ENCODE measurements at places on chromosomes 4 and X.

GRCh38 chr4:89284828-89285227 is 22.8 kb downstream of the GPRIN3 start:
- DNase-seq = no peak

DNA sequence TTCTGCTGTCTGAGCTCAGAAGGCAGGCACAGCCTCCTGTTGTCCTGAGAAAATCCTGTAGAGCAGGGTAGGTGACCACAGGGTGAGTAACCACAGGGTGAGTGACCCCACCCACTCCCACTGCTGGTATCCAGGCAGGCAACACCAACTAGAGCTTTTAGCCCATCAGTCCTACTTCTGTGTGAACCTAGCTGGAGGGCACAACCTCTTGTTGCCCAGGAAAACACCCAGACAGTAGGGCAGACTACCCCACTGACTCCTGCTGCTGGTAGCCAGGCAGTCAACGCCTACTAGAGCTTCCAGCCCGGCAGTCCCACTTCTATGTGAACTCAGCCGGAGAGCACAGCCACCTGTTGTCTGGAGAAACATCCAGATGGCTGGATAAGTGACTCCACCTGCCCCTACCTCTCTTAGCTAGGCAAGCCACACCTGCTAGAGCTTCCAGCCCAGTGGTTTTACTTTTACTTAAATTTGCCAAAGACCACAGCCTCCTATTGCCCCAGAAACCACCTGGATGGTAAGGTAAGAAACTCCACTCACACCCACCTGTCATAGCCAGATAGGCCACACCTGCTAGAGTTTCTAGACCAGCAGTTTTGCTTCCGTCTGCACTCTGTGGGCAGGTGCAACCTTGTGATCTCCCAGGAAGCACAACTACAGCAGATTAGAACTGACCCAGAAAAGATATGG is 371.6 kb downstream of the INPP4B start:
- DNase-seq = no peak

GRCh38 chr4:168498251-168498650 is 1.4 kb downstream of the PALLD start:
- DNase-seq = no peak

- no peak for DNase-seq
These were observed 110.2 kb upstream of the CYSLTR1 start for GRCh38 chrX:78437621-78438020.

GRCh38 chr4:68883870-68884269 is 67.7 kb downstream of the UGT2A3 start:
- no peak for DNase-seq

DNA sequence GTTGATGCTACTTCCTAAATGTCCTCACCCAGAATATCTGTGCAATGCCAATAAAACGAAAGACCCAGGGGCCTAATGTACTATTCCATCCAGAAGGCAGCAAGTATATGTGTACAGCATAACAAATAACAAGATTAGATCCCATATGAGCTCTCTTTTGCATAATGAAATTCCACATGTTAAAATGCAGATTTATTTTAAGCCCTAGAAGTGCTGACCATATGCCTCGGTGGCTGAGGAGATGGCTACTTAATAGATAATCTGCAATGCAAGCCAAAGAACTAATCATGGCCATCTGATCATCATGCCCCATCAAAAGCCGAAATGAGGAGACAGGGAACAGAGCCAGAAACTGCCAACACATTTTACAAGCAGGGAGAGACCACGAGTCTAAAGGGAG is 293.5 kb downstream of the KCNIP4 start:
- DNase-seq = no peak

Measured in suprapubic skin (tissue), 4 donors.